Left ventricle myocardium inferior (tissue), 1 donor: ENCODE measurements at places on chromosomes 12 and 14.

- peak; percentile 79 for DNase-seq
These were observed 6.3 kb upstream of the NFE2 start for GRCh38 chr12:54306925-54307741.

DNA sequence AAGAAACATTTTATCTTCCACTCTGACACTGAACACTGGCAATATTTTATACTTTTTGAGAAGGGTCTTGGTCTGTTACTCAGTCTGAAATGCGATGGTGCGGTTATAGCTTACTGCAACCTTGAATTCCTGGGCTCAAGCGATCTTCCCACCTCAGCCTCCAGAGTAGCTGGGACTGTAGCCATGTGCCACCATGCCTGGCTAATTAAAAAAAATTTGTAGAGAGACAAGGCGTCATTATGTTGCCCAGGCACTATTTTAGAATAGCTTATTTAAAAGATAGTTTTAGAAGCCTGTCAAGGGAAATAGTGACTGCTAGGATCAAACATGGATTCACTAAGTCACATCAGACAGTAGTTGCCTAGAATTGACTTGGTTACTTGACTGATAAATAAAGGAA, 5.9 kb downstream of the ERC1 start:
- DNase-seq: no peak

DNA sequence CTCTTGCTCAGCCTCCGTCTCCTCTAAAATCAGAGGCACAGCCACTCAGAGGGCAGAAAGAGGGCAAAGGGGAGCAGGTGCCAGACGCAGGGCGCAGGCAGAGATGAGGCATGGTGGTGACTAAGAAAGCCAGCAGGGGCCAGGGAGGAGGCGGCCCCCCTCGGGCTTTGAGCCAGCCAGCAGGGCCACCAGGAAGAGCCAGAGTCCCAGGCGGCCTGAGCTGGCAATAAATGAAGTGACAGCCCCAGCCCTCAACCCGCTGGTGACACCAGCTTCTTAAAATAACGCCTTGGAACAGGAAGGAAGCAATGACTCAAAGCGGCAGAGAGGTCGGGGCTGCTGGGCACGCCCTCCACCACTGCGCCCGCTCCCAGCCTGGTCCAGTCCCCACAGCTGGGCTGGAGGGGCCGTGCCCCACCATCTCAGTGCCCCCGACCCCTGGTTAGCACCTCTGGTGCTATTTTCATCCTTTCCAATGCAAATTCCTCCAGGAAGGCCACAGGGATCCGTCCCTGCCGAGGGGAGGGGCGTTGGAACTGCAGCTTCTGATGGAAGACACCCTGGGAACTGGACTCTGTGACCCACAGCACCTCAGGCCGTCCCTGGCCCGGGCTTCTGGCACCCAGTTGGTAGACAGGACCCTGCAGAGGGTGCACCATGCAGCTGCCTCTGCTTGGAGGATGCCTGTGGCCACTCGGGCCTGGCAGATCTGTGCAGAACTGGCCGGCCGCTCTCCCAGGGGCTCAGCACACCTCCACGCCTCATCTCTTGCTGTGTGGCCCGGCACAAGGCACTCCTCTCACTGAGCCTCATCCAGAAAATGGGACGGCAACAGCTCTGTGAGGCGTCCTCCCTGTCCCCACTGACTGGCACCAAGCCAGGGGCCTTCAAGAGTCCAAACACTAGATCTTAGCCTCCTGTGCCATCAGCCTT, 113.7 kb downstream of the NCOR2 start:
- DNase-seq: peak; percentile 86

DNA sequence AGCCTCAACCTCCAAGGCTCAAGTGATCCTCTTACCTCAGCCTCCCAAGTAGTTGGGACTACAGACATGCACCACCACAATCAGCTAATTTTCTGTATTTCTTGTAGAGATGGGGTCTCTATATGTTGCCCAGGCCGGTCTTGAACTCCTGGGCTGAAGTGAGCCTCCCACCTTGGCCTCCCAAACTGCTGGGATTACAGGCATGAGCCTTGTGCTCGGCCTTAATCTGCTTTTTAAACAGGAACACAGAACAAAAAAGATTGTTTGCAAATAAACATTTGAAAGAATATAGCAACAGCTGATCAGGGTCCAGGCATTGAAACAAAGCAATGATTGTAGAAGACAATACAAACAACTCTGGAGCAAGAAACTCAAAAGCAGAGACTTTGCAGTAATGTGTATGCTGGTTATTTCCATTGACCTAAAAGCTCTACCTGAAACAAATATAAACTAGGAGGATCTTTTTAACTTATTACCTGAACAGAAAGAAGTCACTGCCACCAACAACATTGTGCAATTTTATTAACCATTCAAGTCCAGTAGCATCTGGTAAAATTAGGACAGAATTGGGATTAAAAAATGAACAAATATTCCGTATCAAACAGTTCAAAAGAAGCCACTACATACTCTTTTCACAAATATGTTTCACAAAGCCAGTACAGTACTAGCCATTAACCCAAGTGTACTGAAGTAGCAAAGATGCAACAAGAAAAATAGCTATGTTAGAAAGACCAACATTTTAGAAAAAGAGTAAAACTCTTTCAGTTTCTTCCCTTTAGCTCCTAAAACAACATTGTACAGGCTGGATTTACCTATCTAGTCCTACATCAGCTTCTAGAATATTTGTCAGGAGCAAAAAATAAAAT, 14.2 kb downstream of the AMN1 start:
- no peak for DNase-seq

DNA sequence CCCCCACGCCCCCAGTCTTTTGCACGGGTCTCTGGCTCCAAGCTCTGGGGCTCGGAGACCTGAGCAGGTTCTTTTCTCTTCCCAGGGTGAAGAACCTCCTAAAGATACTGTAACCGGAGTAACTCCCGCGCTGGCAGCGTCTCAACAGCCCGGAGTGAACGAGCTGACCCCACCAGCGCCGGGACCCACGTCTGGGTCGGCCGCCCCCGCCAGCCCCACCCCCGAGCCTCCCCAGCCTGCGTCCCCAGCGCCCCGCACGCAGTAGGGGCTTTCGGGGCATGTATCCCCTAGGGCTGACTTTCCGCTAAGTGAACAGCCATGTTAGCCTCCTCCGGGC, 858 bp downstream of the SLC35F4 start:
- no peak for DNase-seq

GRCh38 chr14:24071144-24071697, at the start of gene CPNE6:
Gene CPNE6, plus strand, starts transcription at chr14:24071562. Its CDS starts 1,375 bp downstream, at chr14:24072937.
- no peak for DNase-seq

- DNase-seq: no peak
These were observed 931.4 kb downstream of the DIO2 start for GRCh38 chr14:79279645-79280597.

DNA sequence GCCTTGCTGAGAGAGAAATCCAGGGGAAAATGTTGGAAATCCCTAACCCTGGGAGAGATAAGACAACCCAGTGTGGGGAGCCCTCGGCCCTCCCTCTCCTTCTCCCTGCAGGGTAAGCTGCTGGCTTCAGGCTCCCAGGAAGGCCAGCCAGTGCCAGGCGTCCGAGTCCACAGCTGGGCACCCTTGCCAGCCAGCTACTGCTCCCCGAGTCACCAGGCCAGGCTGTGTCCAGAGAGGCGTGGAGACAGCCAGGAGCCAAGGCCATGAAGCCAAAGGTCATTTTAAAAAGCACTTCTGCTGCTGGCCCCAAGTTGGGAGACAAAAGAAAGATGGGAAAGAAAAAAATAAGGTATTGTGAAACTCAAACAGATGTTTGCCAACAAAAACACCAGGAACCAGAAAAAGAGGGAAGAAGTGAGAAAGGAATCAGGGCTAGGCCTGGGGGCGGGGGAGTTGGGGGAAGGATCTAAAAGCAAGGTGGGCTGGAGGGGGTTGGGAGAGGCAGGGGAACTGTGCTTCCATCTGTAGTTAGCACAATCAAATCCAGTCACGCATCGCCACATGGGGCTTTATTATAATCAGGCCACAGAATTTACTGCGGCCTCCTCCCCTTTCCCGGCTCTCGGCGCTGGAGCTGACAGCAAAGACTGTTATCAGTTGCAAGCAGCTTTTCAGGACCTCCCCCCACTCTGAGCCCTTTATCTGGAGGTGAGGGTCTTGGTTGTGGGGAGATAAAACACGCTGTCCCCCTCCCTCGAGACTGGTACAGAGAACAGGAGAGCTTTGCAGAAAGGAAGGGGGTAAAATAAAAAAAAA, 33.5 kb downstream of the RBM19 start:
- no peak for DNase-seq

GRCh38 chr12:83827860-83828259, 1084.7 kb downstream of the SLC6A15 start:
- DNase-seq: no peak

DNA sequence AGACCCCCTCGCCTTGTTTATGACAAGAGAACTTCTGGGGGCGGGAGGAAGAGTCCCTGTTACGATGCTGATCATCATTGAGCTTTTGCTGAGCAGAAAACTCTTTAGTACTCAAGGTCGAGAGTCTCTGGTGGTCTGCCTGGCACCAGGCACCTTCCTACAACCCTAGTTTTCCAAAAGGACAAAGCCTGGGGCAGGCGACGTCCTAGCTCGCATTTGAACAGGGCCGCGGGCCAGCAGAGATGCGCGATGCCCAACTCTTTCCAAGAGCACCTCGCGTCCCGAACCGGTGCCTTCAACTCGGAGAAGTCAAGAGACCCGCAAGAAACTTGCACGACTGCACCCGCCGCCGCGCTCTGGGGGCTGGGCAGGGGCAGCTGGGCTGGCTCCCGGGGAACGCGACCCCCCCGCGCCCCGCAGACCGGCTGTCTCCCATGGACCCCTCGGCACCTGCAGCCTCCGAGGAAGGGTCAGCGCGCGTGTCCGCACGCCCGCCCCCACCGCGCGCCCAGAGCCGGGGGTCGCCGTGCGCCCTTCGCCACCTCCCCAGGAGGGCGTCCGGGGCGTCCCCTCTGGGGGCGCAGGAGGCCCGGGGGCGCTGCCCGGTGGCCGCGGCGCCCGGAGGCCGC, 377 bp upstream of the BCL7A start:
- peak; percentile 32 for DNase-seq

- no peak for DNase-seq
These were observed 187.6 kb downstream of the ETNK1 start for GRCh38 chr12:22812531-22812930.
